Suppressor macrophage treated with lipopolysaccharide for 4 hours (primary cell): ENCODE measurements at places on chromosomes 4 and X.

DNA sequence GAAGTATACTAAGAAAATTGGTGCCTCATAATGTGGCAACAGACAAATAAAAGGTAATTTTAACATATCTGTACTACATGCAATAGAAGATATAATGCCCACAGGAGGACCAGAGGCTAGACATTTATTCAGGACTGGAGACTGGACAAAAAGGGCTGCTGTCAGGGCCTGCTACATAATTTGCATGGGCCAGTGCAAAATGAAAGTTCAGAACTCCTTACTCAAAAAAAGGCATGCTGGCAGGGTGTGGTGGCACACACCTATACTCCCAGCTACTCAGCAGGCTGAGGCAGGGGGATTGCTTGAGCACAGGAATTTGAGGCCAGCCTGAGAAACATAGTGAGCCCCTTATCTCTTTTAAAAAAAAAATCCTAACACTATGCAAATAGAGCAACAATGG, 12.4 kb upstream of the MAOA start:
- DNase-seq: peak; percentile 17

- no peak for DNase-seq
Observed at GRCh38 chr4:41358647-41359421, 102.1 kb downstream of the UCHL1 start.

- DNase-seq: no peak
Observed at GRCh38 chrX:112779139-112779538, 61.5 kb downstream of the AMOT start.

GRCh38 chr4:93828332-93828994, at the start of gene ATOH1:
TSS of gene ATOH1 (plus strand) at chr4:93828753. CDS start at chr4:93828927, 174 bp downstream.
- peak; percentile 6 for DNase-seq

DNA sequence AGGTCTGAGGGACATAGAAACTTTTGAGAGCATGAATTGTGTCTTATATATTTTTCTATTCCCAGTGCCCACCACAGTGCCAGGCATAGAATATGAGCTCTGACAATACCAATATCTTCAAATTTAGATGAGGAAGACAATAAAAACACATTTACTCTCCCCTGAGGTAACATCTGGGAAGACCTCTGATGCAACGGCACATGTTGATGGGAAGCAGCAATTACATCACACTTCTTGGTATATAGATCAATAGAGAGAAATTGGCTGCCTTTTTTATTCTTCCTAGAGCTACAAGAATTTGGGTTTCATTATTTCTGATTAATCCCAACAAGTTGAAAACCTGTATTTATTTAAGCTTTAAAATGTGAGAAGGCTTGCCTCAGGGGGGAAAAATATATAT, 67.4 kb upstream of the SMAD1 start:
- DNase-seq: no peak

- DNase-seq: no peak
Observed at GRCh38 chr4:157300701-157301100, 80.2 kb downstream of the GRIA2 start.

DNA sequence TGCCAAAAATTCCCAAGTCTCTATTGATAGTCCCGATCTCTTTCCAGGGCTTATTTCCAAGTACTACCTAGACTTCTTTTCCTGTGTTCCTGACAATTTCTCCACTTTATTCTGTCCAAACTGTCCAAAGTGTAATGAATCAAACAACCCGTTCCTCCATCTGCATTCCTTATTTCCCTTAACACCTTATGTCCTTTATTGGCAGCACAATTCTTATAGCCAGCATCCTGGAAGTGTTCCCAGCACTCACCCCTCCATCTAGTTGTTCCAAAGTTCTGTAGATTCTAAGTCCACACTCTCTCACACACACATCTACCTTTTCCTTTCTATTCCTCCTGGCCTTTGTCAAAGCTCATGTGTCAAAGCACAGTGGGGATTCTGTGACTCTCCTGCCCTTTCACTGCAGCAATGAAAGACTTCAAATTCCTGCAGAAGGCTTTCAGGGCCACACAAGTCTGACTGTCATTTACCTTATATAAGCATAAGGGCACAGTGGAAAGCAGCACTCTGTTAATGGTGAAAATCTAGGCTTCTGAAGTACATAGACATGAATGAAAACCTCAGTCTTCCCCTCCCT, 22.1 kb downstream of the LIMCH1 start:
- DNase-seq: no peak

DNA sequence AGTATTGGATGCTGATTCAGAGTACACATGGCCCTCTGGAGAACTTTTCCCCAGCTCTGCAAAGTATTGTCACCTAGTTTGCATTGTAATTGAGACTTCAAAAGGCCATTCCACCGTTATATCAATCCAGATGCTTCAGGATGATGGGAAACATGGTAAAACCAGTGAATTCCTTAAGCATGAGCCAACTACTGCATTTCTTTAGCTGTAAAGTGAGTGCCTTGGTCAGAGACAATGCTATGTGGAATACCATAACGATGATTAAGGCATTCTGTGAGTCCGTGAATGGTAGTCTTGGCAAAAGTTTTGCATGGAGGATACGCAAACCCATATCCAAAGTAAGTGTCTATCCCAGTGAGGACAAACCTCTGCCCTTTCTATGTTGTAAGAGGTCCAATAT, 355.2 kb downstream of the DCAF12L2 start:
- no peak for DNase-seq

- peak; percentile 46 for DNase-seq
Observed at GRCh38 chrX:154750301-154751202, at the start of gene GAB3. TSS of gene GAB3 (minus strand) at chrX:154751077. CDS start at chrX:154751025, 52 bp downstream.

DNA sequence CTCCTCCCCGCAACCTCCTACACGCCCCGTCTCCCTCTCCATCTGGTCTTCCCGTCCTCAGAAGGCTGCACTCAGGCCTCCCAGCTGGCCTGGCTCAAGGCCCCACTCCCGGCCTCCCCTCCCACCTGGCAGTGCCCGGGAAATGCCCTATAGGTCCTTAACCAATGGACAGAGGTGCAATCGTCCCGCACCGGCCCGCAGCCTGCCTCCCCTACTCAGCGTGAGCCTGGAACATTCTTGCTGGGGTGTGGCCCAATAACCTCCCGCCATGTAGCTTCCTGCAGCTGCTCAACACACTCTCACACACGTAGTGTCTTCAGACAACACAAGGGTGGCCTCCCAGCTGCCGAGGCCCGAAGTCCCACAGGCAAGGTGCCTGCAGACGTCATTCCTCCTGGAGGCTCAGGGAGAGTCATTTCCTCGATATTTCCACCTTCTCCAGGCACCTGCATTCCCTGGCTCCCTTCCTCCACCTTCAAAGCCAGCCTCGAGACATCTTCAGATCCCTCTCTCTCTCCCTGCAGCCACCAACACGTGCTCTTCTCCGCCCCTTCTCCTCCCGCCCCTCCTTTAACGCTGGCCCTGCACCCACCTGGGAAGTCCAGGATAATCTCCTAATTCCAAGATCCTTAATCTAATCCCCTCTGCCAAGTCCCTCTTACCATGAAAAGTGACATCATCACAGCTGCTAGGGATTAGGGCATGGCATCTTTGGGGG, 56.2 kb downstream of the ADRA2C start:
- no peak for DNase-seq

DNA sequence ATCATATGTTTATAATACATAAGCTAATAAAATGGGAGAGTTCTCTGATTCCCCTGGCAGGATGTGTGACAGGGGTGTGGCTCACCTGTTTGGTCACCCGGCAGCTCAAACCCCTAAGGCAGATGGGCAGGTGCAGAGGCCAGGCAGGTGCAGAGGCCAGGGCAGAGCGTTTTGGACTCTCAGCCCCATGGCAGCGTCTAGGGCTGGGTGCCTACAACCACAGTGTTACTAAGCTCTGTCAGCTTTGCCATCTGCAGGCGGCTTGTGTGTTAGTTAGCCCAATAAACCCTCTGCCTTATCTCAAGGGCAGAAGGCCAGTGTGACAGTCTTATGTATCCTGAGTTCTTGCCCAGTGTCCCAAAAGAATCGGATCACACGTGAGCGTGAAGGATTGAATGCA, 54.0 kb upstream of the UGT2B15 start:
- no peak for DNase-seq

- DNase-seq: no peak
Observed at GRCh38 chr4:93751411-93751810, 77.1 kb upstream of the ATOH1 start.

GRCh38 chr4:139892973-139893736, 227.5 kb downstream of the MGST2 start:
- DNase-seq: no peak

DNA sequence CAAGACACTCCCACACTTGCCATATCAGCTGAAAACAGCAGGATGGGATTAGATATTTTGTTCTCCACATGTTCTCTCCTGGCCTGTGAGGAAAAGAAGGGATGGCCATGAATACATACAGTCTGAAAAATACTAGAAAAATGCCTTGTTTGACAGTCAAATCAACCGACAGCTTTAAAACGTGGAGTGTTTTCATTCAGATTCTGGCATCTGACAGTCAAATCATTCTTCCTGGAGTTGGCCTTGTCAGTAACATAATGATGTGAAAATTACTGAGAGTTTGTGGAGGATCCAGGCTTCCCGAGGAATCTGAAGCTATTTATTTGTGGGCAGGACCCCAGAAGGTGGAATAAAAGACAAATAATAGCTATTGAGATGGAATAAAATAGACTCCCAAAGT, 188.2 kb downstream of the LDB2 start:
- DNase-seq: no peak

DNA sequence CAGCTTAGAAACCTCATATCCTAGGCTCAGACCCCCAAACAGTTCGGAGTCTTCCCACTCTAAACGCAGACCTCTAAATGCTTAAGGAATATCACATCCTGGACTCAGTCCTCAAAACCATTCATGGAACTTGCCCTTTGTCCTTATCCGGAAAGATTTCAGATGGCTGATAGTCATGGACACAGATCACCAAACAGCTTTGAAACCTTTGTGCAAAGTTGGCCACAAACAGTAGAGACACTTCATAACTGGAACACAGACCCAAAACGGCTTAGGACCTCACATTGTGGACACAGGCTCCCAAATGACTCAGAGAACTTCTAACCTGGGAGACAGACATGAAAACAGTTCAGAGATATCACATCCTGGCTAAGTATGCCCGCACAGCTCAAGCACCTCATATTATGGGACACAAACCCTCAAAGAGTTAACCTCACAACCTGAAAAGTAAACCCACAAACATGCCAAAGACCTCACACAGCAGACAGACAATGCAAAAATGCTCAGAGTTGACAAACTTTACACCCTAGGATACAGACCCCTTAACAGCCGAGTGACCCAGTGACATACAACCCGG, 15.5 kb downstream of the SUV39H1 start:
- DNase-seq: no peak

GRCh38 chr4:5791654-5792053, 80.7 kb downstream of the EVC start:
- no peak for DNase-seq

GRCh38 chr4:13547485-13548041, 3.3 kb upstream of the NKX3-2 start:
- no peak for DNase-seq

GRCh38 chrX:115337491-115338144, 48.1 kb downstream of the LUZP4 start:
- DNase-seq: no peak

DNA sequence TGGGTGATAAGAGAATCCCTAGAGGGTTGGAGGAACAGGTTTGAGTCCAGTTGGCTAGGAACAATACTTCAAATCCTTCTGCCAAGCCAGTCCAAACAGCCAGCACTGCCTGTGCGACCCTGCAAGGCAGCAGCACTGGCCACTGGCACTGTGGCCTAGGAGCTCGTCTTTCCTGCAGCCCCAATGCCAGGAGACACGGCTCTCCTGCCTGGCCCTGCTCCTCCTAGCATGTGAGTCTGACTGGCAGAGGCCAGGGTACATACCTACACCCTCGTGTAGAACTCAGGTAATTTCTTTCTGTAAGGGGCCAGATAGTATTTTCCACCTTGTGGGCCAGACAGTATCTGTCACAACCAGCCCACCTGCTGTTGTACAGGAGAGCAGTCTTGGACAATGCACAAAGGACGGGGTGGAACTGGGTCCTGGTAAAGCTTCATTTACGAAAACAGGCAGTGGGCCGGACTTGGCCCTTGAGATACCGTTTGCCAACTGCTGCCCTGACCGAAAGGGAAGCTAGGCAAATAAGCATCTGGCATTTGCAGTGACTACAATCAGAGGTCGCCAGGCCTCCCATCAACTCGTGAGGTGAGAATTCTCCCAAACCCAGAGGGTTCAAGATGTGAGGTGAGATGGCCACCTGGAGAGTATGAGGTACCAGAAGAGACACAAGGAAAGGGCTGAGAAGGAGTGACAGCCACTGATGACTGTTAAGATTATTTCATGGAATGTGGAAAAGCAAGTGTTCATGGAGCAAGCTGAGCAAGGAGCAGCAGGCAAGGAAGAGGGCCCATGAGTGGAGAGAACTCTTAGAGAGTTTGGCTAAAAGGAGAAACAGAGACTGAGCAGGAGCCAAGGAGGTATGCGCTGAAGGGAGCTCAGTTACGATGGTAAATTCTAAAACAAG, 29.8 kb upstream of the IRAK1 start:
- no peak for DNase-seq

GRCh38 chr4:118825799-118826198, 10.1 kb downstream of the SEC24D start:
- DNase-seq: no peak

- no peak for DNase-seq
Observed at GRCh38 chr4:25050370-25051078, 19.8 kb upstream of the LGI2 start.

DNA sequence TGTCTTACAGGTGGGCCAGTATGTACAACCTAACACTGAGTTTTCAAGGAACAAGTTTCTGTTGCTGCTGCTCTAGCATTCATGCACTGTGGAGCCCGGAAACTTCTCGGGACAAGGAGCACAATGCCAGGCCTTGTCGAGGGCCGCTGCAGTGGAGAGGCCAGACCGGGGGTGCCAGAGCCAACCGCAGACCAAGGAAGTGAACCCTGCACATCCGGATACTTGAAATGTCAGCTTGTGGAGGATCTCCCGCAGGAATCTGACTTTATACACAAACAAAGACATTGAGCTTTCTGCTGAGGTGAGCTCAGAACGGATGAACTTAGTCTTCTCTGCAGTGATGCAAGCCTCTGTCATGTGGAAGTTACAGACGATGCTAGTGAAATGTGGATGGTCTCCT, 99.5 kb downstream of the ZNF827 start:
- no peak for DNase-seq

- DNase-seq: peak; percentile 49
Observed at GRCh38 chr4:171846232-171846631, 33.0 kb downstream of the GALNTL6 start.

DNA sequence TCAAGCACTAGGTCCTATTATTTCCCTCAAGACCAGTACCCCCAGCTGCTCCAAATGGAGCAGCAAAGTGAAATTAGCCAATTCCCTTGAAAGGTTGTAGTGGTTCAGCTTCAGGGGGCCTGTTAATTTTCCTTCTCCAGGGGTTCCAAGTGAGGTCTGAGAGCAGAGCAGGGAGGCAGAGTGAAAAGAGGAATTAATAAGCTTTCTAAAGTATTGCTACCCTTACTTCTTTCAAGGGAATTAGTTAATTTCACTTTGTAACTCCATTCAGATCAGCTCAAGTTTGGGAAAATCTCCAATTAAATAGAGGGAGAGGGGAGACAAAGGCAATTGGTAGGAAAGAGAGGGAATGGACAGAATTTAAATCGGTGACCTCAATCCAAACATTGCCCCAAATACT, 78.7 kb upstream of the SLC7A11 start:
- no peak for DNase-seq

GRCh38 chrX:50103866-50104566, 96.8 kb downstream of the AKAP4 start:
- DNase-seq: no peak

GRCh38 chr4:53582194-53582593, 9.1 kb downstream of the LNX1 start:
- DNase-seq: no peak

- no peak for DNase-seq
Observed at GRCh38 chrX:105695451-105695850, 126.9 kb upstream of the NRK start.
